Adipocyte (in vitro differentiated cells): ENCODE measurements at places on chromosomes 7 and 10.

GRCh38 chr7:122790132-122790531, 87.4 kb upstream of the RNF148 start:
- no peak for DNase-seq

GRCh38 chr10:107442035-107442505, 277.6 kb upstream of the SORCS1 start:
- DNase-seq, result peak; percentile 1

DNA sequence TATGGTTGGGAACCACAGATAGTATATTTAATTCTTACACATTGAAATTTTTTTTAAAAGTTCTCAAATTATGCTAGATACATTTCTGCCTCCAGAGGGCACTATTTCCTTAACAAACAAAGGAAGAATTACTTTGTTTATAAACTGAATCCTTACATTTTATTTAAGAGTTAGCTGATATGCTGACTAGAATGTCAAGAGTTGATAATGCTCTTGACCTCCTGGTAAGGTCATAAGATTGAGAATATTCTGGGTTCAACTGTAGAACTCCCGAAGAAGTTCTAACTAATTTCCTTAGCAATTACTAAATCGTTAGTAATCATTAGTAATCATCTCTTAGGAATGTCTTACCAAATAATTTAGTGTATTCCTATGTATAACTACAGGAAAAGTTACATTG, 95.3 kb upstream of the CYP26C1 start:
- peak; percentile 88 for DNase-seq

DNA sequence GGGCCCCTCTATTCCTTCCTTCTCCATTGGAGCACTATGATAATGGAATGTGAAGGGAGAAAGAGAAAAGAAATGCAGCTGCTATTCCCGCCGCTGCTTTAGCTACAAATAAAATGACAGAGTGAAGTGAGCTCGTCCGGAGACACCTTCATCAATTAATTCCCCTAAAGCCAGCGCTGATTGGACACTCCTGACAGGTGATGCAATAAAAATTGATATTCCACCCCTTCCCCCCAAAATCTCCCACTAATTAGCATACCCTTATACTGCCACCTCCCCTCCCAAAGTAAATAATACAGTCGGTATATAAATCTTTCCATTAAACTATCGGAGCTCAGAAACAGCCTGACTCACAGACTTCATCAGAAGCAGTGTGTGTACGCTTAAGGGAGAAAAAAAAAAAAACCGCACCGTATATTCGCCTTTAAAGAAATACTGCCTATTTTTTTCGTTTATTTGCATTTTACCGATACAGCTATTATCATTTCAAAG, 7.3 kb downstream of the SKIDA1 start:
- DNase-seq, result peak; percentile 44

- DNase-seq, result no peak
These were observed 35.1 kb upstream of the EXOC4 start for GRCh38 chr7:133217773-133218172.

DNA sequence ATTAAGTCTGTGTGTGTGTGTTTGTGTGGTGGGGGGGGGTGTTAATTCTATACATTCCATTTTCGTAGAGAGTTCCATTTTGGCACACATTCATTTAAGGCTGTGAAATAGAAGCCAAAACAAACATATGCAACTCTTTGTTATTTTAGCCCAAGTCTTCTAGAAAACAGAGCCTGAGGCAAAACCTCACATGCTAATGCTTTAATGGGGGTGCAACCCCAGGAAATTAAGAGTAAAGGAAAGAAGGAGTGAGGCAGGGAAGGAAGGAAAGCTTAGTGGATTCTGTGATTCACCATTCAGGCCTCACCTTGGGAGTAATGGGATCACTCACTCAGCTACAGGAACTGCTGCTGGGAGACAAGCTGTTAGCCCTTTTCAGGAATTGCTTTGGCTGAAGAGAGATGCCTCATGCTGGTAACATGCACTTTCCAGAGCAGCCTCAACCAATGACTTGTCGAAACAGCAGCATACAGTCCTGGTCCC, 73.0 kb upstream of the CTTNBP2 start:
- peak; percentile 1 for DNase-seq
